ENCODE measurements at places on chromosomes 2 and 18.

- no peak for DNase-seq
Observed at GRCh38 chr2:37934591-37935513, 9.8 kb downstream of the RMDN2 start.

DNA sequence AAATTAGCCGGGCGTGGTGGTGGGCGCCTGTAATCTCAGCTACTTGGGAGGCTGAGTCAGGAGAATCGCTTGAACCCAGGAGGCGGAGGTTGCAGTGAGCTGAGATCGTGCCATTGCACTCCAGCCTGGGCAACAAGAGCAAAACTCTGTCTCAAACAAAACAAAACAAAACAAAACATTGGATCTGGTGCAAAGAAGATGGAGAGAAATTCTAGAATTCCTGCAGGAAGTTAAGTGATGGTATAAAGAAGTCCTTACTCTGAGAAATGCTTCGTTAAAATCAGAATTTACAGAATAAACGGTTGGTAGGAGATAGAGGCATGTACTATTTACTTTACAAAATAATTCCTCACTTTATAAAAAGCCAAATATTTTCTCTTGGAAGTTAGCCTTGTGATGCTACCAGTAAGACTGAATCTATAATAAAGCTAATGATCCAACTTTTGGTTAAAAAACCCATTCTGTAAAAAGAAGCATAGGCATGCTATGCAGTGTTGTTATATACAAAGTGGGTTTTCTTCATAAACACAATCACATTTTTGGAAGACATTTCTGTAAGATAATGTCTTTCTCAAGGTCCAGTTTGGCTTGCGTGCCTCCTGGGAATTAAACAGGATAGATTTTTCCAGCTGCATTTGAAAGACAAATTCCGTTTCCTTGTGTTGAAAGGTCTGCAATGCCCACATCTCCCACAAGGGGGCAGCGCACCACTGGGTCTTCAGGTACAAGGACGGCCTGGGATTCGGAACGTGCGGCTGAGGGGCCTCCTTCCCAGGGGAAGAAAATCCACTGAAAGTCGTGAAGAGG is 35.6 kb upstream of the PNO1 start:
- DNase-seq, result peak; percentile 80

DNA sequence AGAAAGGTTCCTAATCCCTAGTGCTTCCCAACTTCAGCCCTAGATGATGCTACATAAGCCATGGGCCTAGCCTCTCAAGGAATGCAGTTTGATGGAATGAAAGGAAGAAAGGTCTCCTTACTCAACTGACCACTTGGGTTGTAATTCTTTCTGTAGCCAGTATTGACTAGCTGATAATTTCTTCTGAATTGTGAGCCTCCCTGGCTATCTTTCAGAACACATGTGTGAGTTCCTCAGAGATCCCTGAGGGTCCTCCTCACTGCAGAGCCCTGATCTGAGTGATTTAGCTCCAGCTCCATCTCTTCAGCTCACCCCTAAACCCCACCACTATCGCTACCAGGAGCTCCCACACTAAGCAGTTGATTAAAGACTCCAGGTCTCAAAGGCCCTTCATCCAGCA is 31.5 kb downstream of the CFAP210 start:
- DNase-seq, result no peak

DNA sequence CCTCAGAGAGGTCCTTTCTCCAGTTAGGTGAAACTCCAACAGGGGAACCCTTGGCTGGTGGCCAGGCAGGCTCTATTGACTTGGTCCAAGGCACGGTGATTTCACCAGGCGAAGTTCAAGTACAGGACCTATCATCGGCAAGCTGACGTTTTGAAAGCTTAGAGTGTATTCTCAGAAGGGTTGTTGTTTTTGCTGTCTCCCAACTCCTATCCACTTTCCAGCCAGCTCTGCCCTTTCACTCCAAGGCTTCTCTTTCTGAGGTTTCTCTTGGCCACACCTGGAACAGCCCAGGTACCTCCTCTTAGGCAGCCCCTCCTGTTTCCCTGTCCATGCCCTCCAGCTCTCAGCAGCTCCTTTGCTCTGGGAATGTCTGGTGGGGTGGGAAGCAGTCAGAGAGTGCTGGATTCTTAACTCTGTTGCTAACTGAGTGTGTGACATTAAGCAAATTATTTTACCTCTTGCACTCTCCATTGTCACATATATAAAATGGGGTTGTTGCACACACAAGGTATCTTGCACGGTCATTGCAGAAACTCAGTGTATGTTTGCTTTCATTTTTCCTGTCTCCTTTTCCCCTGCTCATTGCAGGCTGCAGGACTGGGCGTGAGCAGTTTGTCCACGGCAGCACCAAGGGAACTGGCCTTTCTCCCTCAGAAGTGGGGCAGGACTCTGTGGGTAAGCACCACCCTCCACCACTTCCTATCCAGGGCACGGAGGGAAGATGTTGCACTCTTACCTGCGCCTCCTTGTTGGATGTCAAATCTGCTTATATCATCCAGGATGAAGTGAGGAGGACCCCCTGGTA is 30.2 kb downstream of the CAPN13 start:
- no peak for DNase-seq

DNA sequence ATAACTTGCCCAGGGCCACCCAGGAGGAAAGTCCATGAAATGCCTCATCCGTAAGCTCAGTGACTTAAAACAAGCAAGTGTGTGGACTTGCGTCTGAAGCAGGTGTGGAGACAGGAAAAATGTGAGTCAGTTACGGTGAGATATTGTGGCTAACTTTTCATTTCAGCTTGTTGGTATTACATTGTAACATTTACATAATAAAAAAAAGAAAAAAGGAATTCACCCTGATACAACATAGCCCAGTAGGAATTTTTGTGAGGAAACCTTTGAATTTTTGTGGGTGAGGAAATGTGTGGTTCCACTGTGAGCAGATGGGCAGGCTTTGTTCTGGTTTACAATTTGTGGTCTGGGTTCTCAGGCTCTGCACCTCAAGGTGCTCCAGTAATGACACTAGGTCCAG is 33.7 kb upstream of the LYPD6B start:
- no peak for DNase-seq

- DNase-seq, result no peak
Observed at GRCh38 chr2:1866402-1867111, 122.2 kb upstream of the PXDN start.

DNA sequence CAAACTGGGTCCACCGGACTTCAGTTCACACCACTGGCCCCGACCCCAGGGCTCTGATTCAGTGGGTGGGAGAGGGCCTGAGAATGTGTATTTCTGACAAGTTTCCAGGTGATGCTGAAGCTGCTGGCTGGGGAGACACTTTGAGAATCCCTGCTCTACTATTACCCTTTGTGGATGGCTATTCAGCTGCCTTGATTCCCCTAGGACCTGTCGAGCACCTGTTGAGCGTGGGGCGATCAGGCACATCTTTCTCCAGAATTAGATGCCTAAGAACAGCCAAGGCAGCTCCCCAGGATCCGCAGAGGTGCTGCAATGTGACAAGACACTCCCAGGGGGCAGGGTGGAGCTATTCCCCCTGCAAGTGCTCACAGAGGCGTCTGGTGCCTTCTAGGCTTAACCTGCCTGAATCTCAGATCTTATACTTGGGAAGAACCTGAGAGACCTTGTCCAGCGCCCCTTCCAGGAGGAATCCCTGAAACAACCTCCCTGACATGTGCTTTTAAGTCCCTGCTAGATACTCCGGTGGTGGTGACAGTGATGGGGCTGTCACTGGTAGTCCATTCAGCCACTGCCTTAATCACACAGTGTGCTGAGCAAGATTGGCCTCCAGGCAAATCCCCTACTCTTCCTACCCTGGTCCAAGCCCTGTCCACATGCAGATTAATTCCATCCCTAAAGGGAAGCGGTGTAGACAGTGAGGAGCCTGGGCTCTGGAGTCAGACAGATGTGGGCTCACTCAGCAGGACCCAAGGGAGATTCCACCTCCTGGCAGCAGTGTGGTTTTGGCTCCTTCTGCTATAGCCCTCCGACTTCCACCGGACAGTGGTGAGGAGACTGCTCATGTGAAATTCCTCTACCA is 43.4 kb upstream of the OTOF start:
- no peak for DNase-seq

- no peak for DNase-seq
Observed at GRCh38 chr2:82182270-82182669, 1877.7 kb upstream of the LRRTM1 start.

DNA sequence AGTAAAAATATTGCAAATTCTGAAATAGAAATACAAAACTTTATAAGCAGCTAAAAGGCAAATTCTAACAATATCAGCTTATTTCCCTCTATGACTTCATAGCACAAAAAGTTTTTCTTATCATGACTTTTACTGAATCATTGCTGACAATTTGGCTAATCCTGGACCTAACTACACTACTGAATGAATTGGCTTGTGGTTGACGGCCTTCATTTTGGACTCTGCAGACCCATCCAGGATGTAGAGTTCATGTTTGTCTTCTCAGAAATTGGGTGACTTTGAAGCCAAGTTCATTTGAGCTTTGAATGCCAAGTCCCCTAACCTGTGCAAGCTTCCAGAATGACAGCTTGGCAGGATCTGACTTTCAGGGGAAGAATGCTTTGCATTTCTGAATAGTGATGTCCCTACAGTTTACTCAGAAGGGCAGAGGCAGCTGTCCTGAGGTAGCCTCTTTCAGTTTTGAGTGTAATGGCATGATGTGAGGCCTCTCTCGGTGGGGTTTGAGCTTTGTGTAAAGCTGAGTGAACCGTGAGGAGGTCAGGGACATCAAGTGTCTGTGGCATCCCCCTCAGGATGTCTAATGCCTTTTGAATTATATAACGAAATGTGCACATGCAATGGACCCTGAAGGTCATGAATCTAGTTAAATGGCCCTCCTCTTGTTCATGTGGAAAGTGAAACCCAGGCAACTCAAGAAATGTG is 48.0 kb downstream of the EFEMP1 start:
- DNase-seq, result no peak

- DNase-seq, result no peak
Observed at GRCh38 chr2:238709325-238710025, 138.4 kb upstream of the TWIST2 start.

- no peak for DNase-seq
Observed at GRCh38 chr2:234695981-234696380, 199.1 kb upstream of the ARL4C start.

GRCh38 chr2:133957724-133958480 is 296.0 kb upstream of the MGAT5 start:
- no peak for DNase-seq

- no peak for DNase-seq
Observed at GRCh38 chr2:217733461-217733860, 269.3 kb downstream of the TNS1 start.

GRCh38 chr2:82748653-82749052 is 1710.4 kb downstream of the SUCLG1 start:
- DNase-seq, result no peak

- DNase-seq, result no peak
Observed at GRCh38 chr2:159971365-159972152, 90.9 kb downstream of the PLA2R1 start.

GRCh38 chr2:232491139-232491780 is 3.6 kb upstream of the ECEL1 start:
- DNase-seq, result no peak

Data from activated CD4-positive, alpha-beta T cell treated with anti-CD3 and anti-CD28 coated beads for 24 hours (primary cell).